ENCODE measurements at places on chromosomes 2 and 18.

DNA sequence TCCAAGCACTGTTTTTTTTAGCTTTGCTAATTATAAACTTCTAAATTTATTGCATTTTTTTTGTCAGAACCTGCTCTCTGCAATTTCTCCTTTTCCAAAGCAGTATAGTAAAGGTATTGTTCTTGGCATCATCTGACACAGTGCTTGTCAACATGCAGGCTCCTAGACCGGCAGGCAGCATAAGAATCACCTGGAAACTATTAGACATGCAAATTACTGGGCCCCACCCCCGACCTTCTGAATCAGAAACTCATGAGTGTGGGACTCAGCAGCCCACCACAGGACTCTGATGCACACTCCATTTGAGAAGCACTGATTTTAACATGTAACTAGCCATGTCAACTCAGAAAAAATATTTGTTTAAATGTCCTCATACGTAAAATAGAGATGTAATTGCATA lies 551.1 kb upstream of the CELF4 start:
- DNase-seq: no peak

- DNase-seq: peak; percentile 55
Measured at GRCh38 chr18:45839414-45840395, 14.2 kb downstream of the SIGLEC15 start.

- no peak for DNase-seq
Measured at GRCh38 chr2:222734703-222735014, 63.2 kb downstream of the MOGAT1 start.

GRCh38 chr2:191222507-191222906 lies 22.7 kb upstream of the MYO1B start:
- DNase-seq: peak; percentile 74

DNA sequence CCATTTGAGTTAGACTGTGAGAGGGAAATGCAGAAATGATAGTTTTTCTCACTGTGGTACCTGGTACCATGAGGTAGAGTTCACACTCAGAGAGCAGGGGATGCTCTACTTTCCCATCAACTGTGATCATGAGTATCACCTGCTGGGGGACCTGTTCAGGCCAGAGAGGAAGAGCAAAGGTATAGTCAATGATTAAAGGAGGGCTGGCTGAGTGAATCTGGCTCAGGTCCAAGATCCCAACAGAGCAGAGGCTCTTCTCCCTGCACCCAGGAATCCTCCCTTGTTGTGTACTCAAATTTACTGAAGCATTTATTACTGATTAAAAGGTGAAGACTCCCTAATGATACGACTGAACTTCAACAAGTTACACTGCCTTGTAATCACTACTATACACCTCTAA lies 104.6 kb upstream of the CHRNA1 start:
- no peak for DNase-seq

GRCh38 chr18:13930964-13931363 lies 15.6 kb upstream of the MC2R start:
- no peak for DNase-seq

- DNase-seq: no peak
Measured at GRCh38 chr2:150465703-150466569, 21.5 kb downstream of the RND3 start.

DNA sequence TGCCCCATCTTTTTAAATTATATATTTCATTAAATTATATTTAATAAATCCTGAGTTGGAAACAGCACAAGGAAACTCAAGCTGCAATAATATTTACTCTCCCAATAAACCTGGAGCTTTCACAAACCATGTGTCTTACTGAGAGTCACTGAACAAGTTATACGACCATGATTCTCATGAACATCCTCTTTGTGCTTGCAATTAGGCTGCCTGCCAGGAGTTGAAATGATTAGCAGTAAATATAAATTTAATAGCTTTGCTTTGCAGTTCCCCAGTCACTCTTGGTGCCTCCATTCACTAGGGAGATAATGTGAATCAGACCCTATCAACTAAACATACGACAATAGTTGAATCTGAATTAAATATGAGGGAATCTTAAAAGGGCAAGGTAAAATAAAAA lies 905.1 kb downstream of the NRXN1 start:
- no peak for DNase-seq

GRCh38 chr2:39069890-39070465 lies 50.9 kb downstream of the SOS1 start:
- DNase-seq: no peak

GRCh38 chr18:13436576-13436975 lies 218.0 kb downstream of the LDLRAD4 start:
- DNase-seq: no peak

DNA sequence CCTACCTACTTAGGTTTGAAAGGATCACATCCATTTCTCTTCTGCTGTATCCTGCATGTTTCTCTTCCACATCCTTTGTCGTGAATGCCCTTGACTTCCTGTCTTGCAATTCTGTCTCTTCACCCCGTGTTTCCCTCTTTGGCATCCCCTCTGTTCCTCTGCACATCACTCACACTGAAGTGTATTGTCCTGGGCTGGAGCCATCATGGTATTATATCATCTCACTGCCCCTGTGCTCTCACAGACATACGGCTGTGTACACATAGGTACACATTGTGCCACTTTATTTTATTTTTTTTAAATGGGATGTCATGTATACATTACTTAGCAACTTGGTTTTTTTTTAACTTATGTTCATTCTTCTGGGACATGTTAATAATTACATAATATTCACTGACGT lies 291.6 kb downstream of the ALPK2 start:
- DNase-seq: no peak

- DNase-seq: no peak
Measured at GRCh38 chr2:173146590-173146989, 70.9 kb downstream of the MAP3K20 start.

DNA sequence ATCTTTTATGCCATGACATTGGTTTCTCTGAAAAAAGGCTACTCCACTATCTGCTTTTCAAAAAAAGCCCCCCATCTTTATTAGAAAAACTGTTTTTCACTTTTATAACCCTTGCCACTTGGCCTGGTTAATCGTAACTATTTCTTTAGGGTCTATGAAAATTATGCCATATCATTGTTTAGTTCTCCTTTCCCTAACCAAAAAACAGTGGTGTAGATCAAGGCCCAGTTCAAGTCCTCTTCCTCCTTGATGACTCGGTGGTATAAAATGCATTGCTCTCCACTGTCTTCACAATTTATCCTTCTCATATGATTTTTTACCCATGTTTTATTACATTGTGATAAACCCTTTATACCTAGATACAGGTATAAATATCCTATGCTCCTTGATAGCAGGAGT lies 205.5 kb downstream of the ZNF521 start:
- no peak for DNase-seq

GRCh38 chr2:239162141-239162821 lies 238.5 kb downstream of the HDAC4 start:
- DNase-seq: no peak

- DNase-seq: no peak
Measured at GRCh38 chr2:9003366-9003615, 193 bp downstream of the MBOAT2 start.

DNA sequence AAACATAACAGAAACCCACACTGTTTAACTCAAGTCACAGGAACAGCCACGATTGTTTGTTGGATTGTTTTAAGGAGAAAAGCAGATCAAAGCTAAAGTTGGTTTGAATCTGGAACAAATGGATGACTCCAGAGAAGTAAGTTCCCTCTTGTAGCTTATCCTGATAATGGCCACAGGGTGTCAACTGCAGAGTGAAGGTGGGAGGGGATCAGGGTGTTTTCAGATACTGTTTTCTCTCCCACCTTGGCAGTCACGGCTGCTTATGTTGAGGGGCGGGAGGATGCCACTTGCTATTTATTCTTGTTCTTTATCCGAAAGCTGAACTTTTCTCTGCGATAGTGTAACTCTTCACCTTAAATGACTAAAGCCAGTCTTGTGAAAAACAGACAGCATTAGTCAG lies 36.5 kb upstream of the INPP4A start:
- no peak for DNase-seq

DNA sequence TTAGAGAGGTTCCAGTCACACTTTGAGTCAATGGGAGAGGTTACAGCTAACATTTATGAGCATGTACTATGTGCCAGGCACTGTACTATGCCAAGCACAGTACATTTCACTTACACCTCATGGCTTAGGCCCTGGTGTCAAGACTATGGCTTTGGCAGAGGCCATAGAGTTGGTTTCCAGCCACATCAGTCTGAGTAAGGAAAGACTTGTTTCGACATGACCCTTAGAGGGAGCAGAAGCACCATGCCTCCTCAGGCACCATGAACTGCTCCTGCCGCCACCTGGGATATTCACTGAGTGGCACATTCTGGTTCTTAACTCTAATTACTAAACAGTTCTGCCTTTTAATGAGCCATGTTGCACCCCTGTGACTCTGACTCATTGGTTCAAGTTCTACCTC lies 12.7 kb downstream of the DGUOK start:
- DNase-seq: peak; percentile 26

- peak; percentile 62 for DNase-seq
Measured at GRCh38 chr2:176865336-176865735, 347.3 kb upstream of the HNRNPA3 start.

DNA sequence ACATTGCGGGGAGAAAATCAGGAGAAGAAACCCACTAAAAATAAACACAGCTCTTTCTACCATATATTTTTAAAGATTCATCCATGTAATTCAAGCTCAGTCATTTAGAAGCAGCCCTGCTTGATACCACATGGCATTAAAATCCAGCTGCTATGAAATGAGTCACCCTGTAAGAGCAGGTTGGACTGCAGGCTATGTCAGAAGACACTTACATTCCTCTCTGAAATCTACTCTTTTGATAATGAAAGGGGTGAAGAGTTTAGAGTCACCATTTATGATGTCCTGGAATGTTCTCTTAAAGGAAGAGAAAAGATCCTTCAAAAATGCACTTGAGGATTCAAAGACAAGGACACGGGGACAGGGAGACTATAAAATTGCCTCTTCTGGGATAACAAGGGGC lies 100.6 kb upstream of the APCDD1 start:
- DNase-seq: no peak

DNA sequence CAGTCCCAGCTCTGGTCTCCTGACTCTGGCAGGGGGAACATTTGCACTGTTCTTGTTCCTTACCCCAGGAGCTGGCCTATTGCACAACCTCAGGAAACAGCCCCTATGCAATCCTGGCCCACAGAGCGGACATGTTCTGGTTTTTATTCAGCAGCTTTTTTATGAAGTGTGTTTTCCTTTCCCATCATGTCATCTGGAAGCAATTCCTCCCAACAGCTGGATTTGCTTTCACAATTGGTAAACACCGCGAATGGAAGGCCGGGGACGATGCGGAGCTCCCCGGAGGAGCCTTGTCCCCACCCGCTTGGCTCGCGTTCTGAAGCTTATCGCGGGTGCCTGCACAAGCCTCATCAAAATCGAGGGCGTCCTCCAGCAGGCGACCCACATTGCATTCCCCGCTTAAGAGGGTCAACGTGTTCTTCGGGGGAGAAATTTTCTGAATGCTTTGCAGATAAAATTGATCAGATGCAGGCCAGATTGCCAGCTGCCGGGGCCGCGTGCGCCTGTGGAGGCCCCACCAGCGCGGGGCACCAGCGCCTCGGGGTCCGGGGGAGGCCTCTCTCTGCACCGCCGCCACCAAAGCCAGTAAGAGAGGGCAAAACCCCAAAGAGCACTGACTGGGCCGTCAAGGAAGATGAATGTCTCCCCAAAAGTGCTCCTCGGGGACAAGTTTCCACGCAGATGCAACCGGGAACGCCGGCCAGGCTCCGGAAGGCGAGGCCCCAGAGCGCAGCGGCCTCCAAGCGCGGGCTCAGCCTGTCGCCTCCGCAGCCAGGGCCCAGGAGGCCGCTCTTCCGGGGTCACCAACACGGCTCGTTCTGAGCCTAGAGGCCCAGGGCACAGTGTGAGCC lies 60.3 kb upstream of the SP3 start:
- DNase-seq: peak; percentile 73

DNA sequence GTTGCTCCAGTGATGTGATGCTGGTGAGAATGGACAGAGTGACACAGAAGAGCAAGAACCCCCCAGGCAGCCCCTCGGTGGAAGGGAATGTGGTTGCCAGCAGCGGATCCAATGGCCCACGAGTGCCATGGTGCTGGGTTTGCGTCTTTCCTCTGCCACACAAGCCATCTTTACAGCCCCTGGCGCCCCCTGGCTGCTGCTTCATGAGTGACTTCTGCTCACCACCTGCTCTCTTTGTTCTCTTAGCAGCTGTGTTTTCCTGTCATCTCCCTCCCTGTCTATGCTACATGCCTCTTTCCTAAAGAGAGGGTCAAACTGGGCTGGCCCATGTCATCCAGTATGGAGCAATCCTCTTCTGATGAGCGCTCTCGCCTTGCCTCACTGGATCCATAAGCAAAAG lies 300.0 kb upstream of the SMIM21 start:
- DNase-seq: peak; percentile 68

GRCh38 chr18:1094409-1094808 lies 189.7 kb downstream of the ADCYAP1 start:
- no peak for DNase-seq

DNA sequence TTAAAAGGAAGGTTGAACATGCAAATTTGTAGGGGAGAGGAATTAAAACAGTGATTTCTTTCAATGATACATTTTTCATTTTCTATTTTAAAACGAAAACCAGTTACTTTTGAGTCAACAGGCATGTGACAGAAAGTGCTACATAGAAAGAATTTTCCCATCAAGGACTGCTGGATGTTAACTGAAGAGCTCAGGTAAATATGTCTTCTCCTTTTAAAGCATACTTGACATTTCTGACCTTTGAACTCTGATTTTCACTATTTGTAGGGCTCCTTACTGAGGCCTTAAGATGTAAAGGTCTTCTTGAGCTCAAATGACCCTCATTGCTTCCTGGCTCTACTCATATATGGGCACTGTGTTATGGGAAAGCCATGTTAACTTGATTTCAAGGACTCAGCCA lies 32.4 kb downstream of the FIGN start:
- DNase-seq: no peak

- DNase-seq: no peak
Measured at GRCh38 chr2:50221106-50221505, 810.8 kb downstream of the NRXN1 start.

DNA sequence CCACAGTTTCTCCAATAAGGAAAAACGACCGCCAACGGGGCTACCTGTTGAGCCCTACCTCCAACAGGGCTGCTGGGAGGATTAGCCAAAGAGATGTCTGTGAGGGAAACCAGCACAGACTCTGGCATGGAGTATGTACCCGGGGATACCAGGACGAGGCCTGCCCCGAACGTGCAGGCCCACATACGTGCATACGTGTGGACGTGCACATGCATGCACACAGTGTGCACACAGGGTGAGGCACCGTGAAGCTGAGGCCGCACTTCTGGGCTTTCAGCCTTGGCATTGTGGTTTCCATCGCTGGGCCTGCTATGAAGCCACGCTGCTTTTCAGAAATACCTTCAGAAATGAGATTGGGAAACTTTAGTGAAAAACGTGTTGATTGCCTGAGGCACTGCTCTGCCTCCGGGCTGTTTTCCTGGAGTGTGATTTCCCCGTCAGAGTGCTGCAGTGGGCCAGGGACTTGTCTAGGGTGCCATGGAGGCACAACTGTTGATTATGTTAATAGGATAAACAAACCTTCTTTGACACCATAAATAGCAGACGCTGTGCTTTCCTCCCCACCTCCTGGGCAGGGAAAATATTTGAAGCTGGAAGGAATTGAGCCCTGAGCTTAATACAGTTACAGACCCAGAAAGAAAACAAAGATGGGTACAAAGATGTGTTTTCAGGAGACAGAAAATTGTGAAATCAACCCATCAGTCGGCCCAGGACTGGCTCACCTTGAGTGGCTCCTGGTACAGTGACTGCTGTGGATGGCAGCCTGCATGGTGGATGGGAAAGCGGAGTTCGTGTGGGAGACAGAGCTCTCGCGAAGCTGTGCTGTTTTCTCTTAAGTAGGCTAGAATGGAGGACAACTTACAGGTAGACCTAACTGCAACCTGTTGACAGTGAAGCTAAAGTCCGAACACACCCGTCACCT lies 182.3 kb downstream of the FAM210A start:
- no peak for DNase-seq

All from KBM-7 (cell line).